ENCODE measurements at places on chromosomes 5 and 9.

DNA sequence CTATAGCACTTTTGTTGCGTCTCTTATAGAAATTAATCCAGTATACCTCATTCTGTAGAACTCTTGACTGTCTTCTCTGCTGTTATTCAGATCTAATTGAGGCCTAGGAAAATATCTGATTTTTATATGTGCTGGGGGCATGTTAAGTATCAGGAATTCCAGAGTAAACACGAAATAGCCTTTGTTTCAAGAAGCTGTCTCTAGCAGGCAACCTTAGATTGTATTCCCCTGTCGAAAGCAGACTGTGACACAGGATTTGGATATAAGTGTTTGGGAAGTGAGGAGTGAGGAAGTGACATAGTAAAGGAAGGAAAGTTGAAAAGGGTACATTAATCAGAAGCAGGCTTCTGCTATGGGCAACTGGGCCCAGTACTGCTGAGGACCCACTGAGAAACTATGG, 72.1 kb upstream of the RASA1 start:
- DNase-seq = no peak

DNA sequence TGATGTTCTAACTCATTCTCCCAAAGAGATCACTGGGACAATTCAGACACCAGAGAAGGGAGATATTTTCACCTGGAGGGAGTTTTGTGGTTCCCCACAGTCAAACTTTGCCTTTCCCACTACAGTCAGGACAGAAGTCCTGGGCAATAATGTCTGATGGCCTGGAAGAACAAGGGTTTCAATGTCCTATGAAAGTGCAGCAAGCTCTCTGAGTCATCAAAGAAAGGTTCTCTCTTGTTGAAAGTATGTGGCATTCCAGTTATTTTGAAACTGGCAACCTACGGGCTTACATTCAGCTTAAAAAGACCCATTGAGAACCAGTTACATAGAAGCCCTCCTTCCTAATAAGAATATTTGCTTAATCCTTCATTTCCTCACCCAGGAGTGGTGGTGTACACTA, 103.9 kb downstream of the INSYN2B start:
- no peak for DNase-seq

DNA sequence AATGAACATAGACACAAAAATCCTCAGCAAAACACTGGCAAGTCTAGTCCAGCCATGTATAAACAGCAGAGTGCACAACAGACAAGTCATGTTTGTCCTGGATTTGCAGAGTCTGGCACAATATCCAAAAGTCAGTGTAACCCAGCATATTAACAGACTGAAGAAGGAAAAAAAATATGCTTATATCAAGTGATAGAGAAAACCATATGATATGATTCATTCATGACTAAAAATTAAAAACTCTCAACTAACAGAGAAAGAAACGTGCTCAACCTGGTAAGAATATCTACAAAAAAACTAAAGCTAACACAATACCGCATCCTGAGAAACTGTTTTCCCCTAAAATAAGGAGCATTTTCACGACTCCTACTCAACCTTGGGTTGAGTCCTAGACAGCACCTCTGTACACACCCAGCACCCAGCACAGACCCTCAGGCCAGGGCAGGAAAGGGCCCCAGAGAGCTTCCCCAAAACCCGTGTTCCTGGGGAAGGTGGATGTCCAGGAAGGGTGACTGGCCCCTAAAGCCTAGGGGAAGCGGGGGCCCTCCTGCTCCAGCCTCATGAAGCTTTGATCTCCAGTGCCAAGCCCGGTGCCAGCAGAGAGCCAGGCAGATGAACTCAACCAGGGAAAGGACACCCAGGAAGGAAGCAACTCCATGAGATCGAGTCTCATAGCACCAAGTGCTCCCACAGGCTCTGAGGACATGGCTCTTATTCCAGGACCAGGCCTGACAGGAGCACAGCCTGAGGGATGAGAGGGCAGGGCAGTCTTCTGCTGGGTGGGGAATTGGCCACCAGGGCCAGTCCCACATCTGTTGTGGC, 38.9 kb downstream of the ADAMTS2 start:
- DNase-seq = no peak

DNA sequence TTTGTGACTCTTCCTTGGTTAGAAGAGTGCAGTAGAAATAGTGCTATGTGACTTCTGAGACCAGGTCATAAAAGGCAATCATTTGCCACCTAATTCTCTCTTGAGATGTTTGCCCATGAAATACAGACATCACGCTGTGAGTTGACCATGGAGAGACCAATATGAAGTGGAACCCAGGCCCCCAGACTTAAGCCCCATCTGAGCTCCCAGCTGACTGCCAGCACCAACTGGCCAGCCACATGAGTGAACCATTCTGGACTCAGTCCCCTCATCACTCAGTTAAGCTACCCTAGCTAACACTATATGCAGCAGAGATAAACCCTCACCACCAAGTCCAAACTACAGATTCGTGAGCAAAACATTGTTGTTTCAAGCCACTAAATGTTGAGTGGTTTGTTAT, 60.7 kb upstream of the NIPBL start:
- no peak for DNase-seq

GRCh38 chr5:25754895-25755294, 1110.1 kb upstream of the CDH10 start:
- DNase-seq = no peak

- DNase-seq = no peak
These were observed 547.5 kb downstream of the EBF1 start for GRCh38 chr5:158552241-158552640.

DNA sequence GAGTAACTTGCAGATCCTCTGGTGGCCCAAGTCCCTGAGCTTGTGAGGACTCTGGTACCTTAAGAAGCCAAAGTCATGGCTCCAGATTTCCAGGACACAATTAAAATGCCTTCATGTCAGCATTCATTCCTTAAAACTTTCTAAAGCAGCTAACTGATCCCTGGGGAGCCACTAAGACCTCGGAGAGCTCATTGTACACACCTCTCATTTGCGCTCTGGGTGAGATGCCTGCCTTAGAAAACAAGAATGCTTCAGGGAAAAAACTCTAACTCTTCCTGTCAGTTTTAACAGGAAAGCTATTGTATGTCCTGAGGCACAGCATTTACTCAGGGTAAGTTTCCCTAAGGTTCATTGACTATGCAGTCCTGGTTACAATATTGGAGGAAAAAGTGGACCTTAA, 285.0 kb downstream of the EFNA5 start:
- DNase-seq = no peak

DNA sequence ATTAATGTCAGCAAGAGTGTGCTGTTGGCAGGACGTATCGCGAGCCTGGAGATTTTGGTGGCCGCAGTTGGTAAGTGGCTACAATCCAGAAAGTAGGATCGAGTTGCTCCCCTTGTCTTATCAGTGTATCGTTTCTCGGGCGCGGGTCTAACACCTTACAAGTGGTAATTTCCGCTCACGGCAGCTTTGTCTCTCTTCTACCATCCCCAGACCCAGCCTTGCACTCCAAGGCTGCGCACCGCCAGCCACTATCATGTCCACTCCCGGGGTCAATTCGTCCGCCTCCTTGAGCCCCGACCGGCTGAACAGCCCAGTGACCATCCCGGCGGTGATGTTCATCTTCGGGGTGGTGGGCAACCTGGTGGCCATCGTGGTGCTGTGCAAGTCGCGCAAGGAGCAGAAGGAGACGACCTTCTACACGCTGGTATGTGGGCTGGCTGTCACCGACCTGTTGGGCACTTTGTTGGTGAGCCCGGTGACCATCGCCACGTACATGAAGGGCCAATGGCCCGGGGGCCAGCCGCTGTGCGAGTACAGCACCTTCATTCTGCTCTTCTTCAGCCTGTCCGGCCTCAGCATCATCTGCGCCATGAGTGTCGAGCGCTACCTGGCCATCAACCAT, 1.1 kb downstream of the PTGER4 start:
- DNase-seq = peak; percentile 60

GRCh38 chr9:135245482-135246247, 158.2 kb downstream of the OLFM1 start:
- no peak for DNase-seq

GRCh38 chr9:136608348-136609159, 54.2 kb upstream of the EGFL7 start:
- no peak for DNase-seq

DNA sequence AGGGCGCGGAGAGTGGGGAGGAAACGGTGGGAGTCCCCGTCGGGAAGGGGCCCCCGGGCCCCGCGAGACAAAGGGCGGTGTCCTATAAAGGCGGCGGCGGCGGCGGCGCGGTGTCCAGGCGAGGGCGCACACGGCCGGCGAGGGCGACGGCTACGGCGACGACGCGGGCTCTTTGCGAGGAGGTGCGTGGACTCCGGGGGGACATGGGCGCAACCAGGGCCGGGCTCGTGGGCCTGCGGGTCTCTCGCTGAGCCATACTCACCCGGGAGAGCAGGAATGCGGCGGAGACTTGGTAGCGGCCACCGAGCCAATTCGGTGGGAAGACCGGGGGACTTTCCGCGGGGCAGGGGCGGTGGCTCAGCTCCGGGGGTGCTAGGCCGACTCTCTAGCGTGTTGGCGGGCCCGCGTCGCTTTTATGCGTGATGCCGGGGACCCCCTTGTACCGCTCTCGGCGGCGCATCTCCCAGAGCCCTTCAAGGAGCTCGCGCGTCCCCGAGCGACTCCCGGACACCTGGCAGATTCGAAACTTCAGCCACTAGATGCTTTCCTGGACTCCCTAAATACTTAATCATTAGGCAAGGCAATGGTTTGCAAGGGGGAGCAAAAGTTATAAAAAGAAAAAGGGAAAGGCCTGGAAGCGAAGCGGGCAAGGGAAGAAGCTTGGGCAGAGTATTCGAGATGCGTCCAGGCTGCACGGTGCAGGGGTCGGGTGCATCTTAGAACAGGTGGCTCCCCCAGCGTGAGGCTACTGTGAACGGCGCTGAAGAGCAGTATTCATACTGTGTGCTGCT, 5.9 kb upstream of the TAL2 start:
- peak; percentile 41 for DNase-seq

GRCh38 chr5:145316282-145316681, 518.9 kb downstream of the PRELID2 start:
- DNase-seq = no peak

DNA sequence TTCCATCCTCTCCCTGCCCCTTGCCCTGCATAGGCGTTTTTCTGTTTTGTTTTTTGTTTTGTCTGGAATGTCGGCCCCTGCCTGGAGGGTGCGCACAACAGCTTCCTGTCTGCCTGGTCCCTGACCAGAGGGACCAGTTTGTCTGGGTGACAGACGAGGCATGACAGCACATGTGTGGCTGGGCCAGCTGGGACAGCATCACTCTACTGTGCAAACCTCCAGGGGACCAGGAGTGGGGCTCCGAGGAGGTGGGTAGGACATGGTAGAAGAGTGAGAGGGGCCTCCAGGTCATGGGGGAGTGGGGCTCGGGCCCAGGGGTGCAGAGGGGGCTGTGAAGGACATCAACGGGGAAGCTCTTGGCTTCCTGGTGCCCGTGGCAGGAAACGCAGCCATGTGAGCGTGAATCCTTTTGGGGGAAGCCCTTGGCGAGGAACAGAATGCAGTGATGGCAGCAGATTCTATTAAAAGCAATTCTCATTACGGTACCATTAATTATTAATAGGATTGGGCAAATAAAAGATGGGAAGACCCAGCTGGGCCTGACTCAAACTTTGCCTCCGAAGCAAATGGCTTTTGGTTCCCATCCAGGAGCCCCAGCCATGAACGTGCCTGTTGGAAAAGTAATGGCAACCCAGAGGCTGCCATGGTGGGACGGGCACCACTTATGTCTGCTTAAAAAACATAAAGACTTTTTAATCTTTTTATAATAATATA, 184.4 kb upstream of the IER5L start:
- DNase-seq = no peak

GRCh38 chr9:95574866-95575553, 58.2 kb upstream of the PTCH1 start:
- DNase-seq = no peak

DNA sequence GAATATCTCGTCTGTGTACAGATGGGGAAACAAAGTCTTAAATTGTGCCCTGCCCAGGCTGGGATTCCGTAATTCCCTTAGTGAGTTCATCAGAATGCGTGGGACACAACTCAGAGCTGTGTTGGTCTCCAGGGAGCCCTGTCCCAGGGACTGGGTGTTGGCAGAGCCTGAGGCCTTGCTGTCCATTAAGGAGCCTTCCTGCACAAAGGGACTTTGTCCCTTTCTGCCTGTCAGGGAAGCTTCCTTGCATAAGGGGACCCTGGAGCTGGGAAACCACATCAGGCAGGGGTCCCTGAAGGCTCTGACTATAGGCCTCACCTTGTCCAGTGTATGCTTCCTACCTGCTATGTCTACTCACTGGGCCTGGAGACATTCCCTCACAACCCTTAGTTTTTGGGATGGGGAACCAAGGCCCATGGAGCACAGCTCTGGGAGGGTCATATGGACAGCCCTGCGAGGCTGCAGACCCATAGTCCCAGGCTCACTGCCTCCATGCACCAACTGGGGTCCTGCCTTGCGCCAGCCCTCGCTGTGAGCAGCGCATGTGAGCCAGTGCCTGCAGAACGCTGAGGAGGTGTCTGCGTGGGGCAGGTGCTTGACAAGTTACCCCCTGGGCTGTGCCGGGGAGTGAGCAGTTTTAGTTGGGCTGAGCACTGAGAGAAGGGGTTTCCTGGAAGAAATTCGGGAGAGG, 1.6 kb downstream of the CARD19 start:
- DNase-seq = peak; percentile 51

- no peak for DNase-seq
These were observed 369.1 kb upstream of the DAP start for GRCh38 chr5:11130131-11130530.

DNA sequence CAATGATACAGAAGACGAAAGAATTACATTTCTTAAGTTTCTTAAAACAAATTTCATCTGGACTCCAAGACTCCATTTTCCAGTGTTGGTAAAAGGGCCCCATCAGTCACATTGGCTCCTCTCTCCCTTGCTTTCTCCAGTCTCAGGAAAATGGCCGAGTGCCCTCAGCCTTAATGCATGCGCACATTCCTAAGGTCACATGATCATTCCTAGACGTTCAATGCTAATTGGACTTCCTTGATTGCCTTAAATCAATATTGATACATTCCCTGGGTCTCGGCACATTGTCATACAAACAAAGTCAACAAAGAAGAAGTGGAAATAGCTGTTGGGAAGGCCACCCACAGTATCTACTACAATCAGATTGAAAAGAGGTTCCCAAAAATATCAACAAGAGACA, 413.6 kb upstream of the GRAMD2B start:
- no peak for DNase-seq

DNA sequence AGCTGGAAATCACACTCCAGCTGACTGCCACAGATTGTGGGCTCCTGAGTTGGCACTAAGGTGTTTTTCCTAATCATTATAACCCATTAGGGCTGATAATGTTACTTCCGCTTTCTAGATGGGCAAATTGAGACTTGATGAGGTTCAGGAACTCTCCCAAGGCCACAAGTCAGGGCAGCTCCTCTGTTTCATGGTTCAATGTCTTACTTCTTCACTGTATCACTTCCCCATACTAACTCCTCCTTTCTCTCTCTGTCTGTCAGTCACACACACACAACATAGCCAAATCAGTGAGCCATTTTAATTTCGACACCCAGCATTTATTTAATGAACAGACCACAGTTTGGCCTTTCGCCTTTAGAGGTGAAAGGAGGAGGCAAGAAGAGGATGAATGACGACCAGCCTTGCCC, 17.8 kb upstream of the TRAF1 start:
- no peak for DNase-seq

DNA sequence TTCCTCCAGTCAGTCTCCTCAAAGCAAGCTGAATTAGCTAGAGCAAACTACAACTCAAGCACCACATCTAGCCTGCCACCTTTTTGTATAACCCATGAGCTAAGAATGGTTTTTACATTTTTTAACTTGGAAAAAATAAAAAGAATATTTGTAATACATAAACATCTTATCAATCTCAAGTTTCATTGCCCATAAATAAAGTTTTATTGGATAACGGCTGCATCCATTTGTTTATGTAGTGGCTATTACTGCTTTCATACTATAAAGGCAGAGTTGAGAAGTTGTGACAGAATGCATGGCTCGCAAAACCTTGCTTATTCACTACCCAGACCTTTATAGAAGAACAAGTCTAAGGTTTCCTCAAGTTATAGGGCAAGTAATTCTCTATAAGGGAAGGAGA, 95.7 kb downstream of the ELAVL2 start:
- no peak for DNase-seq

Data from colonic mucosa (tissue), 4 donors.